HT-29 (cell line): ENCODE measurements at places on chromosomes 3 and 15. TPM values are rescaled to one million over a fixed set of nuclear protein-coding genes. Genes with fewer than 3 reads are reported as not detected.

DNA sequence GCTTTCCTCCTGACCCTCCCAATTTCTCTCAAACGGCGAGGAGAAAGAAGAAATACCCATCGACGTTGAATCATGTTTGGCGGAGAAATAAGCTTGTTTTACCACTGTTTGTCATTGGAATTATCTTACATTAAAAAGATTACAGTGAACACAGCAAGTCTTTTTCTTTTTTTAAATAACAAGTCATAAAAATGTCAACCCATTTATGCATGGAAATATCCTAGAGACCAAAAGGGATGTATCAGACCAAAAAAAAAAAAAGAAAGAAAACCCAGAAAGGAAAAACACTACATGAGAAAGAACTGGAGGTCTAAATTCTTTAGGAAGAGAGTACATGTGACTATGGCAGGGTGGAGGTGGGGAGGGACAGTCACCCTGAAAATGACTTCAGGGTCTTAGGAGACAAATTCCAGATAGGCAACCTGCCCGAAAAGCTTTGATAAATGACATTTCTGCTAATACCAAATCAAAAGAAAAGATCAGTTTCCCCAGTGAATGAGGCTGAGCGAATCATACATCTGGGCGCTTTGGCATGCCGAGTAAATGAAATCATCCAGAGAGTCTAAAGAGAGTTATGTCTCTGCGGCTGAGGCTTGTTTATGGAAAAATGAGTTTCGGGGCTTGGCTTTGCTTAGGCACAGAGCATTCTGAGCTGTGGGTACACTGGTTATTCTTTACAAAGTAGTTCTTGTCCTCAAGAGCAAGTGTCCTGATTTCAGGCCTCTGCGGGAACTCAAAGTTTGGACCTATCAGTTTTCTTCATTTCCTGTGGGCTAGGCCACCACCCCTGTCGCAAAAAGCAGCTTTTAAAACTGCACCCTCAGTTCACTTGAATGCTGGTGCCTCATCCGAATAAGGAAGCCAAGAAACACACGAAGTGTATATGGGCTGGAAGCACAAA, 110.1 kb upstream of the TGFBR2 start:
- DNase-seq: no peak

Gene GPR171
- not detected in 2 replicates for total RNA-seq

DNA sequence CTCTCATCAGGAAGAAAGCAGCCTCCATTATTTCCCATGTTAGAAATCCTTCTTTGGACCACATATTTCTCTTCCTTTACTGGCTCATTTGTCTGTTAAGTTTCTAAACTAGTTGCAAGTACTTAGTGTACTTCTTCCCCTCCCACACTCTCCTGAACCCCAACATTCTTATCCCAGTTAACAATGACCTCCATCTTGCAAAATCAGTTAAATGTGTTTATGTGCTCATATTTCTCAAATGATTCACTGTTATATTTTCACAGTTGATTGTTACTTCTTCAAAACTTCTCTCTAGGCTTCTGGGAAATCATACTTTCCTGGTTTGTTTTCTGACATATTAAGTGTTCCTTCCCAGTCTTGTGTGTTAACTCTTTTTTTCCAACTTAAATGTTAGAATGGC, 856.9 kb downstream of the EPHA3 start:
- no peak for DNase-seq

GRCh38 chr3:126187920-126188319, 7.5 kb upstream of the ALDH1L1 start:
- no peak for DNase-seq

DNA sequence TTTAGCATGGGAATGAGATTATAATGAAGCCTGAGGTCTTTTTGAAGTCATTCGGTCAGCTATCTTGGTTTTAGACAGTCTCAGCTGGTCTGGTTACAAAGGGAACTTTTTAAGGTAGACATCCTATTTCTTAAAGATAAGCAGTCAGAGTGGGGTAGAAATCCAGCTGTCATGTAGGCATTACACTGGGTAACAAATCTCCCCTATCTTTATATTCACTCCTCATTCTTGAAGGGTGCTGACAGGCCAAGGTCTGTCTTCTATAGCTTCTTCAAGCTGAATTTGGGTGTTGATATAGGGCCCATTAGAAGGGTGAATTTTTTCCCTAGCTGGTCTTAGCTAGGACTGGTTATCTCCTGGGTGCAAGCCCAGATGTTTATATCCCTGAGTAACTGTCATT, 21.2 kb upstream of the NDN start:
- DNase-seq: no peak

- DNase-seq: no peak
These were observed 96.8 kb downstream of the ADAMTS17 start for GRCh38 chr15:100244796-100245486.

Gene CNTN4
- not detected in 2 replicates for total RNA-seq

GRCh38 chr15:45401665-45402161, 23.4 kb upstream of the GATM start:
- DNase-seq: no peak

- DNase-seq: peak; percentile 56
These were observed 90.2 kb downstream of the ANP32A start for GRCh38 chr15:68730471-68730919.

GRCh38 chr3:46549408-46549904, 16.6 kb downstream of the LRRC2 start:
- DNase-seq: no peak

DNA sequence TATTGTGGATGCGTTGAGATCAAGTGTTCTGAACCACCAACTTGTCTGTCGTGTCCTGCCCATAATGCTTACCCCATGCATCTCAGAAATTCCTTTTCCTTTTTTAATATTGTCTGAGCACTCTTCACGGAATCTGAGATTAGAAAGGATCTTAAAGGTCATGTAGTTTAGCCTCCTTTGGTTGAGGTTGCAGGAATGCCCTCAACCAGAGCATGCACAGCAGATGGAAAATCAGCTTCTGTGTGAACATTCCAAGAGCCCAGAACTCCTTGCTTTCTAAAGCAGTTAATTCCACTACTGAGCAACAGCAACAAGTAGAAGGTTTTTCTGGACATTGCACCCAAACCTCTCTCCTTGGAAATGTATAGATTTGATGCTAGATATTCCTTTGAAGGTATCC, 153.7 kb downstream of the TPRG1 start:
- peak; percentile 33 for DNase-seq

DNA sequence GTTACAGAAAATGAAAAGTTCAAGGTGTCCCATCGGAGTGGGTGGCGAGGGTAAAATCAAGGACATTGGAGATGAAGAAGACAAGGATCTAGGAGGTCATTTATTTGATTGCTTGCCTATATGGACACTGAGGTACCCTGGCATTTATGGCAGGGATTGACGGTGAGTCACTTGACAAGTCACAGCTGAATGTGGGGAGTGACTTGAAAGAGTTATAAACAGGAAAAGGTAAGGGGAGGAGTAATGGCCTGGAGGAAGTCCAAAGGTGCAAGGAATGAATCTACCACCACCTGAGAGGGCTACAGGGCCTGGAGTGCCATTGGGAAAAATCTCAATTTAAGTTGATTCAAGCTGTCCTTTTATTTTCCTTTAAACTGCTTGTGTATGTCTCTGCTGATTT, 11.8 kb upstream of the SGO1 start:
- peak; percentile 52 for DNase-seq

- no peak for DNase-seq
These were observed 246.5 kb downstream of the LRRN1 start for GRCh38 chr3:4045756-4046155.

Gene IGSF10
- total RNA-seq: 0.70 and 2.2 TPM in 2 replicates

Gene FGD5
- not detected in 2 replicates for total RNA-seq

- no peak for DNase-seq
These were observed 145.2 kb downstream of the SSR3 start for GRCh38 chr3:156409694-156410093.

DNA sequence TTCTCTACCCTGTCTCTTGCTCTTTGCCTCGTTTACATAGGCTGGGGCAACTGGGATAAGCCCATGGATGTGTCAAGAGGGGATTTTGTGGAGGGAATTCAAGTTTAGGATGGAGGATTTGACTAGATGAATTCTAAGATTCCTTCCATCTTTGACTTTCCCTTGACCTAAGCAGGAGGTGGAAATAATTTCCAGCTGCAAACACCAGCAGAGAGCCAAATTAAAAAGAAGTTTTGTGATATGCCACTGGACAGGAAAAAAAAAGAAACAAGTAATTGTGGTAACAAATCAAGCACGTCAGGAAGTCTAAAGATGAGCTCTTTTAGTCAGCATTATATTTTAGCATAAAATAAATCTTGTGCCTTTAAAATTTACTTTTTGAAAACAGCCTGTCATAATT, 49.8 kb downstream of the KCNMB2 start:
- no peak for DNase-seq

- DNase-seq: no peak
These were observed 880 bp downstream of the NISCH start for GRCh38 chr3:52456169-52456799.

Gene MST1R
- 60.3 and 64.4 TPM in 2 replicates for total RNA-seq

Gene GOLGA6A
- not detected in 2 replicates for total RNA-seq

DNA sequence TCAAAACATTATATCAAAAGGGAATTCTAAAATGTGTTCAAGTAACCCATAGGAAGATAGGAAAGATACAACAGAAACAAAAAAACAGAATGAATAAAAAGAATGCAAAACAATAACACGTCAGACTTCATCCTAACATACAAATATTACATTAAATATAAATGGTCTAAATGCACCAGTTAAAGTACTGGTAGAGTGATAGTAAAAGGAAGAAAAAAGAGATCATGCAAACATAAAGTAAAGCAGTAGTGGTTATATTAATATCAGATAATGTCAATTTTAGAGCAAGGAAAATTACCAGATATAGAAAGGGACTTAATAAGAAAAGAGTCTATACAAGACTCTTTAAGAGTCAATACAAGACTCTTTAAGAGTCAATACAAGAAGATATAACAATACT, 755.7 kb downstream of the MCTP2 start:
- DNase-seq: no peak

Gene FBXW12
- not detected in 2 replicates for total RNA-seq

Gene CLN6
- total RNA-seq: 113 and 122 TPM in 2 replicates

Gene GPR149
- total RNA-seq: not detected in 2 replicates

GRCh38 chr3:128432971-128433836, 33.5 kb downstream of the DNAJB8 start:
- peak; percentile 66 for DNase-seq

Gene SAMMSON
- total RNA-seq: not detected in 2 replicates

- no peak for DNase-seq
These were observed 5.3 kb upstream of the DAPK2 start for GRCh38 chr15:64051407-64052259.

Gene MESP1
- 0.23 and 0.71 TPM in 2 replicates for total RNA-seq

GRCh38 chr3:54939557-54940300, 11.9 kb upstream of the LRTM1 start:
- no peak for DNase-seq

Gene IL17RE
- 13.4 and 17.0 TPM in 2 replicates for total RNA-seq

Gene APOD
- 0.58 and 0.91 TPM in 2 replicates for total RNA-seq

GRCh38 chr3:129228891-129229585, 20.4 kb upstream of the COPG1 start:
- DNase-seq: peak; percentile 47

GRCh38 chr15:98413933-98414546, 234.3 kb upstream of the IGF1R start:
- DNase-seq: no peak

DNA sequence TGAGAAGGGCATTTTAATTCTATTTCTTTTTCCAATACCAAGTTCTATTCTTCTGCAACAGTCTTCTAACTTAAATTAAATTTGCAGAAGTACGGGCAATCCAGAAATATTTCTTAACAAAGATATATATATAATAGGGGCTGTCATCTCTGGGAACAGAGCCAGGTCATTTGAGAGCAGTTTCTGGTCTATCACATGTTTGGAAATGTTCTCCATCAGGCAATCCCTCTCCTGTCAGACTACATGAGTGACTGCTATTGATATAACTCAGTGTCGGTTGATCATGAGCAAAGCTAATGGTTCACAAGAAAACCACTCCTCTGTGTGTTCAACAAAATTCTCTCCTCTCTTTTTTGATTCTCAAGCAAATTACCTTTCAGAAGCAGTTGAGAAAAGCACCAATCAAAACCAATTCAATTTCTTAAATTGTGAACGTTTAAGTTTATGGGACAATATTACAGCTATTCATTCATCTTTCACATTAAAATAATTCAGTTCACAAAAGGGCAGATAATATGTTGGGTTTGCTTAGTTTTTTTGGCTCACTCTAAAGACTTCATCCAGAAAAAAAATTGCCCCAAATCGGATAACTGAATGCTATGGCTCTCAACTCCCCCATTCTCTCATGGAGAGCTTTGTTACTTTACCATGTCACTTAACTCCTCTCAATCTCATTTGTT, 152.9 kb upstream of the TGFBR2 start:
- no peak for DNase-seq

GRCh38 chr3:124094496-124094895, 102.6 kb upstream of the ROPN1 start:
- DNase-seq: no peak

GRCh38 chr3:123730829-123731228, 146.0 kb upstream of the HACD2 start:
- no peak for DNase-seq

GRCh38 chr15:87828608-87829007, 427.9 kb downstream of the NTRK3 start:
- no peak for DNase-seq

DNA sequence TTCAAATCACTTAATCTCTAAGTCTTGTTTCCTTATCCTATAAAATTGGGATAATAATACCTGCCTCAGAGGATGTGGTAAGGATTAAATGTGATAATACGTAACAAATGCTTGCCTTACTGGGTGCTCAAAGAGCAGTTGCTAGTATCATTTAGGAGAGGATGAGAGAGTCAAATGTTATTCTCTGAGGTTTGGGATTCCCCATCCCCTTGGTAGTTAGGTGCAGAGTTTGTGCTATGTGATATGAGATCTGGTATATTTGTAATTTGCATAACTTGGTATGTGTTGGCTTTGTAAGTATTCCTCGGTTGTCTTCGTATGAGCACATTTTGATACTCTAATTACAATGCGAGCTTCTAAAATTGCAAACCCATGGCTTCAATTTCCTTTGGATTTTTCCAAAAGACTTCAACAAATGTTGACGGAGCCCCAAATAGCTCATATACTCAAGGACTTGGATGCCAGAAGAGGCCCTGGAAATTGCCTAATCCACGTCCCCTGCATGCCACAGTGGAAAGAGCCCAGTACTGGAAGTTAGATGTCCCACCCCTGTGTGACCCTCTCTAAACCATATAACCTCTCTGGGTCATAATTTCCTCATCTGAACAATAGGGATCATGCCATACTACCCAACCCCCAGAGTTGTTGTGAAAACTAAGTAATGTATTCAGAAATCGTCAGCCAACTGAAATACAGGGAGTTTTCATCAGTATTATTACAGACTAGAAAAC, 85.0 kb downstream of the FBN1 start:
- no peak for DNase-seq

DNA sequence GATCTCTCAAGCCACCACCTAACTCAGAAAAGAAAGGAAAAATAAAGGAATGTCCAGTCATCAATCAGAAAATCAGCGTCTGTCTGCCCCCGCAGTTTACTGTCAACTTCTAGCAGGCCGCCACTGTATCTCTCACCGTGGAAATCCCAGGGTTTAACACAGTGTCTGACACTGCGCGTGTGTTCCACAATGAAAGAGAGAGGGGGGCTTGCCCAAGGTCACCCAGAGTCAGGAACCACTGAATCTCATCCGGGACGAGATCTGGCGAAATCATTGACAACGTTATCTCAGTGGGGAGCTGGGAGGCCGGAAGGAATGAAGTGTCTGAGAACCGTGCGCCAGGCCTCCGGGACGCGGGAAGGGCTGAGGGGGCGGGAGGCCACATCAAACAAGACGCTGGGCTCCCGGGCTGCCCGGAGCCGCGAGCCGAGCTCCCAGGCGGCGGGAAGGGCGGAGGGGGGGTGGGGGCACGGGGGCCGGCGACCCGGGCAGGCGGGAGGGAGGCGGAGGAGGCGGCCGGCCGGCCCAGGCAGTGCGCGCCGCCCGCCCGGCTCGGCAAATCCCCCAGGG, 2.2 kb upstream of the HES1 start:
- DNase-seq: peak; percentile 71
